ENCODE measurements at places on chromosomes 16 and 17.

- no peak for DNase-seq
Observed at GRCh38 chr16:13193721-13194120, 292.3 kb downstream of the SHISA9 start.

- DNase-seq = no peak
Observed at GRCh38 chr17:6346986-6347385, 87.9 kb downstream of the AIPL1 start.

DNA sequence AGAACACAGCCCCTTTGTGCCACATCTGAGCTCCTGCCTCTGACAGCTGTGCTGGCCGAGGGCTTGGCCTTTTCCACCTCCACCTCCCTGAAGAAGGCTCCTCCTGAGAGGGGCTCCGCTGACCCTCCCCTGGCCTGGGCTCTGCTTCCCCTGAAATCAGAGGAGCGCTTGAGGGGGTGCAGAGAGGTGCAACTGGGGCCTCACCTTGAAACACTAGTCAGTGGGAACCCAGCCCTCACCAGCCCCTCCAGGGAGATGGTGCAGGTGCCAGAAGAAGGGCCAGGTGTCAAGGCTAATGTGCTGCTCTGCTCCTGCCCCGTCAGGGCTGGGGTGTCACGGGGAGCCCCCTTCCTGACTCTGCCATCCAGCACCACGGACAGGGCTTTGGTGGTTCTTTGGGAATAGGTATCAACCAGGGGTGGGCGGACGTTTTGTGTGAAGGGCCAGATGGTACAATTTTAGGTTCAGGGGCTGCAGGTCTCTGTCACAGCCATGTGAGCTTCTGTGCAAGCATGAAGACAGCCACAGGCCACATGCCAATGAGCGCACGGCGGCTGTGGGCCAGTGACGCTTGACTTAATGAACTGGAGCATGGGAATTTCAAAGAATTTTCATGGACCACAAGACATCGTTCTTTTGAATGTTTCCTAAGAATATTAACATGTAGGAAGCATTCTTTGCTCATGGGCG lies 2.1 kb upstream of the ZG16B start:
- no peak for DNase-seq

DNA sequence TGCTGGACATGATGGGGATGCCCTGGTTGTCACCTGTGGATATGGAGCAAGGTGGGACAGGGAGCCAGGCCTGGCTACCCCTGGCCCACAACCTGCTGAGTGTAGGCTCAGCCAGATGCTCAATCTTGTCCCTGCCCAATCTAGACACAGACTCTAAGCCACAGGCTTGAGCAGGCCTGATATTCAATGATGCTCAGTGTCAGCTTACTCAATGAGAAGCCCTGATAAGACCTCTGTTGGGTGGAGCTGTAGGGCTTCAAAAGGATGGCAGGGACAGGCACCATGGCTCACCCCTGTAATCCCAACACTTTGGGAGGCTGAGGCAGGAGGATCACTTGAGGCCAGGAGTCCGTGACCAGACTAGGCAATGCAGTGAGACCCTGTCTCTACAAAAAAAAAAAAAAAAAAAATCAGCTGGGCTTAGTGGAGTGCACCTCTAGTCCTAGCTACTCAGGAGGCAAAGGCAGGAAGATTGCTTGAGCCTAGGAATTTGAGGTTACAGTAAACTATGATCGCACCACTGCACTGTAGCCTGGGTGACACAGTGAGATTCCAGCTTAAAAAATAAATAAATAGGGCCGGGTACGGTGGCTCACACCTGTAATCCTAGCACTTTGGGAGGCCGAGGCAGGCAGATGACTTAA lies 3.4 kb downstream of the LCAT start:
- DNase-seq = no peak

GRCh38 chr16:70717065-70717464 lies 31.2 kb upstream of the MTSS2 start:
- no peak for DNase-seq

DNA sequence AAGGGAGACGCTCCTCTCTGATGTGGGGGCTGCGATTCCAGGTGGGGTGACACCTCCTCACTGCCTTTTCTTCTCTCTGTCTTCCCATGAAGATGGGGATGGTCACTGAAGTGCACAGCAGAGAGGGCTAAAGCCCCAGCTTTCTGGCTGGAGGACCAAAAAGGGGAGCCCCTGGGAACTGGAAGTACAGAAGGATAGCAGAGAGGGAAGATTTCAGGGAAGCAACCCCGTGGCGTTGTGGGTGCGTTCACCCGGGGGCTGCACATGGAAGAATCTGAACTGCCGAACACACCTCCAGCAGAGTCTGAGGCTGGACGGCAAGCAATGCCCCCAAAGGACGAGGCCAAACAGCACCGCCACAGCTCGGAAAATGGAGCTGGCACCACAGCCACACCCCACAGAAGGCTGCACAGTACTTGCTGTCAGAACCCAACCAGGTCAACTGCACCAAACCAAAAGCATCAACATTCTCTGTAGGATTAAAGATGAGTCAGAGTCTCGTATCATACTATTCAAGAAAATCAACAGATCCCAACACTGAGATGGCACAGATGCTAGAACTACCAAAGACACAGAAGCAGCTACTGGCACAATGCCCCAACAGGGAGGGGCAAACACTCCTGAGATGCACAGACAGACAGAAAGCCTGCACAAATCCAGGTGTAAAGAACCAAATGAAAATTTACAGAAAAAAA lies 49.9 kb downstream of the MAP1LC3B start:
- DNase-seq = no peak

GRCh38 chr17:11642655-11643054 lies 44.4 kb downstream of the DNAH9 start:
- no peak for DNase-seq

GRCh38 chr16:76634847-76635697 lies 357.9 kb downstream of the CNTNAP4 start:
- DNase-seq = no peak

- no peak for DNase-seq
Observed at GRCh38 chr16:82459580-82460256, 167.1 kb upstream of the CDH13 start.

GRCh38 chr16:88779406-88780141 lies 5.4 kb downstream of the PIEZO1 start:
- no peak for DNase-seq

DNA sequence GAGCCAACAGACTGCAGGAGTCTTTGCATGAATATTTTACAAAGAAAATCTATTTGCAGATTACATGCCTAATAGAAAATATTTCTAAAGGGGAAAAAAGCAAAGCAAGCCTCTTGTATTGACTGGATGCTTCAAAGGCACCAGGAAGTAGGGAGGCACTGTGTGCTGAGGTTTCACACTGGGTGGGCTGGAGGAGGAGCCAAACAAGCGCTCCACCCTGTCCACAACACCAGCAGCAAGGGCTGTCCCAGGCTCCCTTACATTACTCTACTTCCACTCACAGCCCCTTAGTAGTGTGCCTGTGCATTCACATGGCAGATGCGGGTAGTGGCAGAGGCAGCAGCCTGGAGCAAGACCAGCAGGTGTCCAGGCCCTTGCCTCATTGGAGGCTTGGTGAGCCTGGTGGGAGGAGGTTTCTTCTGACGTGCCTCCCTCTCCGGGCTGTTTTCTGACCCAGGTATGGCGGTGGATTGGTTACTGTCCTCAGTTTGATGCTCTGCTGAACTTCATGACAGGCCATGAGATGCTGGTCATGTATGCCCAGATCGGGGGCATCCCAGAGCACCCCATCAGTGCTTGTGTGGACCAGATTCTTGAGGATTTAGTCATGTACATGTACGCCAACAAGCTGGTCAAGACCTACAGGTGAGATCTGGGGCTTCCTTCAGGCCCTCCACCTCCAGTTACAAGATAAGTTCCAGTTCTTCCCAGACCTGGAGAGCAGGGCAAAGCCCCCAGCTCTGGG lies 7.0 kb upstream of the CCNF start:
- DNase-seq = no peak

DNA sequence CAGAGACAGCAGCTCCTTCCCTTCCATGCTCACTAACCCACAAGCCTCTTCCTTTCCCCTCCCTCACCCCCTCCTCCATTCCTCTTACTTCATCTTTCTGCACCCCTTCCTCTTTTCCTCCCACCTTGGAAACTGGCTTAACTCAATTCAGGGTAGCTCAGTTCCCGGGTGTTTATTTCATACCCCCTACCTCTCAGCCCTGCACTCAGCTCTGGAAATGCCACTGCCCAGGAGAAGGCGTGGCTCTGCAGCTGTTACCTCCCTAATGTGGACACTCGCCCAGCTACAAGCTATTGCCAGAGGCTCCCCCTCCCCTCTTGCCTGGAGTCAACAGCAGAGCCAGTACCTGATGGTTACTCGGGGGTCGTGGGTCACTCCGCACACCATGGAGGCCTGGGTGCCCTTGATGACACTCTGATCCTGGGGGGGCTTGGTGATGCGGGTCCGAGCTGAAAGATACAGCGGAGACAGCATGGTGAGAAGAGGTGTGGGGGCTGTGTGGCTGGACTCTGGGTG lies 118.4 kb upstream of the CDC42EP4 start:
- DNase-seq = no peak

GRCh38 chr16:22969567-22969966 lies 155.6 kb downstream of the HS3ST2 start:
- DNase-seq = no peak

DNA sequence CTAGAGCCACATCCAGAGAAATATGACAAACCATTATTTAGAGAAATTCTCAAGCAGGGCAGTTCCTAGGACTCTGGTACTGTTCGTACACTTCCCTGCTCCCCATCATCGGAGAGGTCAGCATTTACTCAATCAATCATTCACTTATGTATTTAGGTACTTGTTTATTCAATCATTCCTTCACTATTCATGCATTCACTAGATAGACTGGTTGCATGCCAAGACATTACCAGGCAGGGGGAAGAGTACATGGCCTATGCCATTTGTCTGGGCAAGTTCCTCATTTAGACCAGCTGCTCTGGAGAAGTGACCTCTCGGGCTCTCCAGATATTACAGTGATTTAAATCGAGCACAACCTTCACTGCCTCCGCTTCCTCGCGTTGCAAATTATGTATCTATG lies 603.4 kb downstream of the KCNJ2 start:
- no peak for DNase-seq

DNA sequence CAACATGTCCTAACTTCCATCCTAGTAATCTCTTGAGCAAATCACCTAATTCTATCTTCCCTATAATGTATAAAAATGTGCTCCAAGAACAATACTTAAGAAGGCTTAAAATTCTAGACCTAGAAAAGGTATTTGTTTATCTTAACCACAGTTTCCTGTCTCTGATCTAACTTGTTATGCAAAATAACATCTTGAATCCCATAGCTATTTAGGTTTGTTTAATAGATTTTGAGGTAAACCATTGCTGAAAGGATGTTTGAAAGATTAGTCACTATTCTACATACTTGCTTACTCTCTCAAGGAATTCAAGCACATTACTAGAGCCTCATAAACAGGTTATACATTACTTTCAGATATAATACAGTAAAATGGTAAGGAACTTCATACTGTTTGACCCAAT lies 13.0 kb downstream of the CA10 start:
- no peak for DNase-seq

DNA sequence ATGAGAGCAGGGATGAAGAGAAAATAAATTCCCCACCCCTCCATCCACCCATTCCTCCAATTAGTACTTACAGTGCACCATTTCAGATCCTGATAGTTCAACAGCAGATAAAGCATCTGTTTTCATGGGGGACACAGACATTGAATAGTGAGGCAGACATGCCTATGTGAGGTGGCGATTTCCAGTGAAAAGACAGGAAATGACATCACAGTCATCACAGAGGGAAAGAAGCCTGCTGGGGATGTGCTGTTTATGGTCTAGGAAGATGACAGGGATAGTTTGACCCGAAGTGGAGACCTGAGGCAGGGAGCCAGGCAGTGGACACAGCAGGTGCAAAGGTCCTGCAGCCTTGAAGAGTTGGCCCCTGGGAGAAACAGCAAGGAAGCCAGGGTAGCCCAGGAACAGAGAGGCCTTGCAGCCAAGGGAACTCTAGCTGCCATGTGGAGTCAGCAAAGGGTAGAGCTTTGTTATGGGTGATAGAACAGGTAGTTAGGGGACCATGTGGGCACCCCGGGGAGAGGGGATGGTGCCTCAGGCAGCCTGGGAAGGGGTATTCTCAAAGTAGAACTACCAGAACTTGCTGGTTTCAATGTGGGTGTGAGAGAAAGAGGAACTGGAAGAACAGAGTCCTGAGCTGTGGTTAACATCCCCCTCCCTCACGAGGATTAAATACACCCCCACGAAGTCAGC lies 256.6 kb downstream of the CPPED1 start:
- no peak for DNase-seq

- no peak for DNase-seq
Observed at GRCh38 chr17:80154166-80154565, 7.2 kb upstream of the EIF4A3 start.

DNA sequence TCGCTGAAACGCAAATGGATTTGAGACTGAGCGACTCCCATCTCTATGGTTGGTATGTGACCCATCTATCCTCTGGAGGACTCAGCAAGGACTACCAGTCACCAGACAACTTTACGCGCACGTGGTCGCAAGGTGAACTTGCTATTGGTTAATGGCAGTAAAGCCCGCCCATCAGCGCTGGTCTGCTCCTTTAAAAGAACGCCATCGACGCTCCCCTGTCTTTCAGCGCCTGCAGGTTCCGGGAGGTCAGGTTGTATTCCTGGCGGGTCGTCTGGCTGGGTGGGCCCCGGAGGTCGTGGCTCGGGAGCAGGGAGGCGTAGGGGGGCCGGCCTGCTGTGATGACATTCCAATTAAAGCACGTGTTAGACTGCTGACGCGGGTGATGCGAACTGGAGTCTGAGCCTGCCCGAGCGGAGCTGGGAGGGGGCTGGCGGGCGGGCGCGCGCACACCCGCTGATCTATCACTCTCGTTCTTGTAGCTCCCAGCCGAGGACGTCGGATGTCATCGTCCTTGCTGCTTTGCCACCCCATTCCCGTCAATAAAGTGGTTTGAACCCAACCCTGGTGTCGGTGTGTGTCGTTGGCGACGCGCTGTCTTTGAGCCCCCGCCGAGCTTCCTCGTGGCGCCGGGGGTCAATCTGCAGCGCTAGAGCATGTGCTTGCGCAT lies 15.9 kb upstream of the ERN1 start:
- peak; percentile 100 for DNase-seq

- DNase-seq = no peak
Observed at GRCh38 chr17:82950525-82951102, 110.8 kb upstream of the ZNF750 start.

- no peak for DNase-seq
Observed at GRCh38 chr17:81349397-81350319, 45.6 kb upstream of the BAHCC1 start.
